AG08395 (cell line): ENCODE measurements at places on chromosomes 4 and X.

DNA sequence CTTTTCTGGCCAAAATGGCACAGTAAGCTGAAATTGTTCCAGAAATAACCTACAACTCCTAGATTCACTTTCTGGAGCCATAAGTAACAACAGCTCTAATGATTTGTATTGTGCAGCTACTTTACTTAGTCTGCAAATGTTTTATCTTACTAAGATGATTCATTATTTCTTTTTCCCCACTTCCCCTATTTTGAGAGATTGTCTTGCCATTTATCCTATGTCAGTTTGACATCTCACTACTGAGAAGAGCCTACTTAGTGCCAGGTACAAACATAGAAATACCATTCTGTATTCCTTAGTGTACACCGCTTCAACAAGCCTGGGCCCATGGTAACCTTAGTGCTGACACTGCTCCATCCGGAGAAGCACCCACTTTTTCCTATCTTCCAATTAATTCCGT, 13.8 kb upstream of the STK26 start:
- no peak for DNase-seq

DNA sequence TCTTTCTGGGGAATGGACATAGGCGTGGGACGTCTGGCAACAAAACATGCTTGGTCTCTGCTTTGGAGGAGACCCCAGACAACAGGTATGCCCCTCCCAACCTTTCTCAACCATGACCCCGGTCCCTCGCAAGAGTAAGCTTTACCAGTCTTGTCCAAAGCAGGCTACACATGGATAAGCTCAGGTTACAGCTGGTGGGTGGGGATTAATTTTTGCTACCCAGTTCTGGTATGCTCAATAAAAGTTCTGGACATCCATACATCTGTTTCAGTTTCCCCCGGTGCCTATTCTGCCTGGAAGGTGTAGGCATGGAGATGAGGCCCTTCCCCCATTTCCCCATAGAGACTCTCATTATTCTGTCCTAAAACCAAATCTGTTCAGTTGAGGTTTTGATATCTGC, 54.5 kb upstream of the NOCT start:
- no peak for DNase-seq

- no peak for DNase-seq
Observed at GRCh38 chr4:107870236-107870635, 45.5 kb downstream of the SGMS2 start.

DNA sequence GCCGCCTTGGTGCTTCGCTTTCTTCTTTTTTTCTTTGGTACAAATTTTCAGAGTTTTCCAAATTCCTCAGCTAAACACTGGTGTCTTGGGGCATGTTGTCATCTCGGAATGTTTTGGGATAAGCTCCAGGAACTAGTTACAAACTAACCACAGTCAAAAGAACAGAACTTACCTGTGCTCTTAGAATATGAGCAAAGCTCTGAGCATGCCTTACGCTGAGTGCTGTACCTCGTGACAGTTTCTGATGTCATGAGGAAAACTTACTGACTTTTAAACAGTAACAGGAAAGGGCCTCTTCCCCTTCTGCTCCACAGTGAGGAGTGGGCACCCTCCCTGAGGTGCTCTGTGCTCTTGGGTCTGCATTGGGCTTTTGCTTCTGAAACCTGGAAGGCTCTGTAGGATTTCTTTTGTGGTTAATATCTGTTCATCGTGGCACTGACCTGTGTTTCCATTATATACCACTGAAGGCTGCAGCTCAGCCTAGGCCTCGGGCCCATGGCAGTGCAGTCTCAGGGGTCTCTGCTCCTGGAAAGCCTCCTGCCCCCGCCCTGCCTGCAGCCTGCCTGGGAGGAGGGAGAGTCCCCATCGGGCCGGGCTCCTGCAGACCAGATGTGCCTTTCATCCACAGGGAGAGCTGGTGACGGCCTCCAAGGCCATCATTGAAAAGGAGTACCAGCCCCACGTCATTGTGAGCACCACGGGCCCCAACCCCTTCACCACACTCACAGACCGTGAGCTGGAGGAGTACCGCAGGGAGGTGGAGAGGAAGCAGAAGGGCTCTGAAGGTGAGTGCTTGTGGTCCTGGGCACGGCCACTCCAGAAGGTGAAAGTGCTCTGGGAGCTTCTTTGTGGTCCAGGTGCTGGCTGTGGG, 48.7 kb downstream of the NOP14 start:
- no peak for DNase-seq

DNA sequence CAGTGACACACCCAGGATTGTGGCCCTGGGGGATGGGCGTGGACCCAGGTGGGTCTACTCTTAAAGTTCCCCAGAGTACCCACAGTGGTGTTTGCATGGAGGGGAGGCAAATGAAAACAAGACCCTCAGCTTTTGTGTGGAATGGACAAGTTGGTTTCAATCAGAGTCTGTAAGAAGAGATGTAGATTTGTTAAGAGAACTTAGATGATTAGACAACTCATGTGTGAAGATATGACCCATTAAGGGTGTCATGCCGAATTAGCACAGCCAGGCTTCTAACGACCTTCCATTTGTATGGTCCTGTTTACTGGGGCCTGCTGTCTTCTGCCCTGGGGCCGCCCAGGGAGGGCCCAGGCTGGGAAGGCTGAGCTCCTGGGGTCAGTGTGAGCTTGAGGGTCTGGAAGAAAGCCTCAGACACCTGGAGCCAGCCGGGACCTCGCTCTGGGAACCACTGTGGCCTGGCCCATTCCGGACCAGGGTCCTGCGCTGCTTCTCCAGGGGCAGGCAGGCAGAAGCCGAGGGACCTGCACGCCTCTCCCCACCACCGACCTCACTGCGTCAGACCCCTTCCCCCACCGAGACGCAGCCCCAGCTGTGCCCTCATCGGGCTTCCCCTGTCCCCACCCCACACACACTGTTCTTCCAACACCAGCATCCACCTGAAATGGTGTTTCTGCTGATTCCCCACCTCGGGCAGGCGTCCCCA, 20.4 kb downstream of the UVSSA start:
- no peak for DNase-seq

DNA sequence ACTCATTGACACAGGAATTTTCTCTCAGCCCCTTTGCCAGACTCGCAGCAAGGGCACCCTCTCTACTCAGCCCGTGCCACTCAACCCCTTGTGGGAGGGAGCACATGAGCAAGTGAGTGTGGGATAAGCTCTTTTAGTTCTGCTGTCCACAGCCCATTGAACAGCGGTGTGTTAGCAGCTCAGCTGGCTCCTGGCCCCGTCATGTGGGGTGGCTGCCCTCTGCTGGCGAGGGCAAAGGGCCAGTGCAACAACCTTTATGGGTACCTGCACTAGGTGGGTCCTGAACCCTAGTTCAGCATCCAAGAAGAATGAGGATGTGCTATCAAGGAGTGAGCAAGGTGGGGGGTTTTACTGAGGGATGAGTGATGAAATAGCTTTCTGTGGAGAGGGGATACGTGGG, 85.0 kb upstream of the ZNF81 start:
- peak; percentile 13 for DNase-seq

DNA sequence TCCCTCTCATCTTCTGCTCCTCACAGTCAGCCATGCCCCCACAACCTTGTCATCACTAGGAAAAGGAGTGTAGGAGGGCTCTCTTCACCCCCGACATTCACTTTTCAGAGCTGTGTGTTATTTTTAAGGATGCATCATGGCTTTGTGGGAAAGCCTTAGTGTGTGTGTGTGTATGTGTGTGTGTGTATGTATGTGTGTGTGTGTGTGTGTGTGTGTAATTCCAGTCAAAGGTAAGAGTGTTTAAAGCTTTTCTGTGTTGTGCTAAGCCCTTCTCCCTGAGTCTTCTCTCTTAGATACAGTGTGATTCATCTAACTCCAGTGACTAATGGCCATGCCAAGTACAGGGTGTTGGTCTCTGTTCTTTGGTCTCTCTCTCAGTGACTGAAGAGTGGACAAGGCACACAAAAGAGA, 76.6 kb downstream of the CHIC2 start:
- peak; percentile 67 for DNase-seq

GRCh38 chr4:119498527-119498926, 130.1 kb downstream of the PDE5A start:
- DNase-seq = no peak
